NCI-H446 treated with DMSO at 0.1 percent for 48 hours (cell line): ENCODE measurements at places on chromosomes 12 and 14.

GRCh38 chr12:104353012-104353981 is 49.8 kb downstream of the EID3 start:
- no peak for DNase-seq

DNA sequence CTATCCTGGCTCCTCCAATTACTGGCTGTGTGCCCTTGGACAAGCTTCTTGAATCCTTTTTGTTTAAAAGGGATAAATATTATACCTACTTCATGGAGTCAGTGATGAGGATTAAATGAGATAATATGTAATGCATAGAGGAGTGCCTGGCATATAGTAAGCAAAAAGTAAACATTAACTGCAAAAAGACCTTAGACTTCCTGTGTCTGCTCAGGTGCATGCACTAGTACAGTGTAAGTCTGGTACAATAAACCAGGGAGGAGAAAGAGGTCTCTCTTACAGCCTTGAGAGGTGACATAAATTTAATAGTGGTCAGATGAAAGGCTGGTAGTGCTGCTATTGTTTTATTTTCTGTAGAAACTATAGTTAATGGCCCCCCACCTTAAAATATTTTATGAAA is 305.2 kb upstream of the MIS18BP1 start:
- no peak for DNase-seq

DNA sequence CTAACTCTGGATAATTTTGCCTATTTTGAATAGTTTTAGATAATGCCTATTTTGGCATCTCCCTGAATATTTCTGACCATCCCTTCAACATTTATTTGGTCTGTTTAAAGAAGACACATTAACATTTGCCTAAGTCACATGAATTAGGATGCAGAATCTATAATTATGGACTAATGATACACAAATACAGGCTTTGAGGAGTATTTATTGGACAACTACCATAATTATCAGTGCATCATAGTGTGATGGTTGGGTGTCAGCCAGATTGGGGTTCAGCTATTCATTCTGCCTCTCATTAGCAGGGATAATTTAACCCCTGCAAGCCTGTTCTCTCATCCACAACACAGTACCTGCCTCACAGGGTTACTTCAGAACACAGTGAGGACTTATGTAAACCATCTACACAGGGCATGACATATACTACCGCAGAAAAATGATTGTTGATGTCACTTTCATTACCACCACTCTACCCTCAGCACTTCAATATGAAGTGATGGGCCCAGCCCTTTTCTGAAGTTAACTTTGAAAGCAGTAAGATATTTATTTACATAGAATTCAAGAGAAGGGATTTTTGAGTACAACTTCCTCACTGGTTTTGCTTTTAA is 14.4 kb downstream of the PRKCH start:
- DNase-seq, result no peak

GRCh38 chr14:93146119-93146518 is 30.4 kb upstream of the ITPK1 start:
- DNase-seq, result no peak

- no peak for DNase-seq
Observed at GRCh38 chr14:88026890-88027289, 22.0 kb downstream of the GPR65 start.

DNA sequence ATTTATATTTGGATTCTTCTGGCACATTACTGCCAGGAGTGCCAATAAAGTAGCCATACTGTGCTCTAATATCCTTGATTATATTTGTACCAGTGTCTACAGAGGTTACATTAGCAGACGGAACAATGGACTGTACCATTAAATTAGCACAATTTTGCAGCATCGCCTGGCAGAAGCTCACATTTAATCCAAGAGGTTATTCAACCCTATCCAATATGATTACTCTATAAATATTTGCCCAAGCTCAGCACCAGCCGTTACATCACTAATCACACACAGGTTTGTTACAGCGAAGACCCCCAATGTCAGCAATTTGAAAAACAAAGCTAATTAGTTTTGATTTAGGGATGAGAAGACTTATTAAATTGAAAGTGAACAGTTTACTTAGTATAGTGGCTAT is 16.9 kb upstream of the MGST1 start:
- no peak for DNase-seq

DNA sequence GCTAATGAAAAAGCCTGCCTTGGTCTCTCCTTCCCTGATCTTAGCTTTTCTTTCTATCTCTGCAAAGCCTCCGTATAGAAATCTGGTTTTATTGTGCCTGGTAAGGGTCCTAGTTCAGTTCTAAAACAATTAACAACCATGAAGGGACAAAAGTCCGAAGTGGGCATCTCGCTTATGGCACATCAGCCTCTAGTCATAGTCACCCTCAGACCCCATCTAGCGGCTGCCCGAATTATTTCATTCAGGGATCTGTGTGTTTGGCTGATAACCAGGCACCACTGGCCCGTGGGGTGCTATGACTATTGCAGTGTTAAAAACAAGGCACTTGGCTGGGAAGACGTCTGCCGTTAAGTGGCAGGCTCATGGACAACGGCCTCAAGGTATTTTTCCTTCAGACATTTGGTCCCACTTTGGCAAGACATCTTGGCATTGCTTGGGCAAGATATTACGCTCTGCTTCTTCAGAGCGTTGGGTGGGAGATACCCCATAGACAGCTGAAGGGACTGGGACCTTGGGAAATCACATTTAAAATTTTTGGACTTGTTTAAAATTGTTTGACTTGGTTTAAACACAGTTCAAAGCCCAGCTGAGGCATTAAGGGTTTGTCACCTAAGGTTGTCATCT is 87.1 kb downstream of the SINHCAF start:
- DNase-seq, result peak; percentile 35

GRCh38 chr12:30859226-30859625 is 67.3 kb upstream of the TSPAN11 start:
- DNase-seq, result no peak

GRCh38 chr12:53980802-53981496 is 4.0 kb upstream of the HOXC10 start:
- no peak for DNase-seq

DNA sequence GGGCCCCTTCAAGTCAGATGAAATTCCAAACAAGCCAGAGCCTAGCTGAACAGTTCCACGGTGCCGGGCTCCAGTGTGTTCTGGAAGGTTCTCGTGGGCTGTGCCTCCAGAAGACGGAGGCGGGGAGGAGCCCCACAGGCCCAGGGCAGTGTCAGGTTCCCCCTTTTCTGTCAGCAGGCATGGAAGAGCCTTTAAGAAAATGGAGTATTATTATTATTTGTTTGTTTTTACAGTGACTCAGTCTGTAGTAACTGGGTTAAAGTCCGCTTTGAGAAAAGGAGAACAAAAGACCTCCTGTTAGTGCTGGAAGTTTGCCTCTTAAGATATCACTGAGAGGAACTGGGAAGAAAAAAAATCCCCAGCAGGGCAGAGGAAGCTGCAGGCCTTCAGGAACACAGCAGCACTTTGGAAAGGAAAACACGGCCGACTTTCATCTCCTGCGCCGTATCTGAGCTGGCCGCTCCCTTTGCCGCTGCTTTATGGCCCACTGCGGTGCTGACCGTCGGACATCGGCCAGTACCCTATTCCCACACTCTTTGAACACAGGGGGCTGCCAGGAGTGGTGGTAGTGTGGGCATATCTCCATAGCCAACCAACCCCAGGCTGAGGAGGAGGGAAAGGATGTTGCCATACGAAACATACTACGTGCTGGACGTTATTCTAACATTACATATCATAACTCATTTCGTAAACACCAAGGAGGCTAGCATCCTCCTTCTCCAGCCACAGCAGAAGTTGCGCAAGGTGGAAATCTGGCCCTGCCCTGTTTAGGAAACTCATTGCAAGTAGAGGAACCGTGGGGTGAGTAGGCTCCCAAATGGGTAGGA is 194.0 kb downstream of the ZFP36L1 start:
- no peak for DNase-seq

GRCh38 chr14:74605531-74606223 is 6.4 kb downstream of the LTBP2 start:
- DNase-seq, result no peak

DNA sequence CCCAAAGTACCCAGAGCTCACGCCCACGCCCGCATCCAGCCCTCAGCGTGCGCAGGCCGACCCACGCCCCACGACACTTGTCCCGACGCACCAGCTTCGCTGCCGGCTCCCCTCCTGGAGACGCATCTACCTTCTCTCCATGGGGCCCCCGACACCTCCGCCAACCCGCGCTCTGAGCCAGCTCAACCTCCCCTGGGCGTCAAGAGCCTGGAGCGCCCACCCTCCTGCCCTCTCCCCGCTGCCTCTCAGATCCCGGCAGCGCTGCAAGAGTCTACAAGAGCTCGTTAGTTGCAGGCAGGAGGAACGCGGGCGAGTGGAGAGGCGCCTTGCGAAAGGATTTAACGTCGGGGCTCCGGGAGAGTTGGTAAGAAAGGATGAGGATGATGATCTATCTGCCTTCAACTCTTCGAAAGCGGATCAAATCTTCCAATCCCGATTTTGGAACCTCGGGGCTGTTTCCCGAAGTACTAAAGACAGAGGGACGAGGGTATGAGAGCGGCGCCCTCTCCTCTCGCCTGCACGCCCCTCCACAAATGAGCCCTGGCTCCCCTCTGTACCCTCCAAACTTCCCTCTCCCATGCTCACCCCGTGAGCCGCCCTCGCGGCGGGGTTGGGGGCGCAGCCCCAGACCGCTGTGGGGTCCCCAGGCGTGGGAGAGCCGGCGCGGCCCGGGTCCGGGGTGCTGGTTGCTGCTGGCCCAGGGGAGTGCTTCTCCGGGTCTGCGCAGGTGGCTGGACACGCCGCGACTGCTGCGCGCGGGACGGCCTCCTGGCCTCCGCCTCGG is 979 bp downstream of the LTBP2 start:
- no peak for DNase-seq

DNA sequence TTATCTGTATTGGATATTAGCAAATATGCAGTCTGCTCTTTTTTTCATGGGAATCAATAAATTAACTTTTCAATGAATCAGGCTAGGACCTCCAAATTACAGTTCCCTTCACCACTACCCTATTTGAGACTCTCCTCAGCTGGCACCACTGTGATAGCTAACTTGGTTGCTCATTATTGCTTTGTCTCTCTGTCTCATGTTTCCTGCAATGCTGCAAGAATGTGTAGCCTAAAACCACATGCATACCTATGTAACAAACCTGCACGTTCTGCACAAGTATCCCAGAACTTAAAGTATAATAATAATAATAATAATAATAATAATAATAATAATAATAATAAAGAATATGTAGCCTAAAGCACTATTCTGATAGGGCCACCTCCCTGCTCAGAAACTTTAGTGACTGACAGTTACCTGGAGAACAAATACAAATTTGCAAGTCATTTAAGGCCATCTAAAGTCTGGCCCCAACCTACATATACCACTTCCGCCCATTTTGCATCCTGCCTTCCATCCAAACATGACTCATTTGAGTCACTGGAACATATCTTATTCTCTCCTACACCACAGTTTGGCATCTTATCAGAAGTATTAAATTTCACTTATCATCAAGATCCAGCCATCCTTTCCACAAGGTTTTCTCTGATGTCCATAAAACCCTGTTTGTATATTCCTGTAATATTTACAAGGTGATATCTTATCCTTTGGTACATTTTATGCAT is 215.1 kb downstream of the LRRK2 start:
- DNase-seq, result no peak

DNA sequence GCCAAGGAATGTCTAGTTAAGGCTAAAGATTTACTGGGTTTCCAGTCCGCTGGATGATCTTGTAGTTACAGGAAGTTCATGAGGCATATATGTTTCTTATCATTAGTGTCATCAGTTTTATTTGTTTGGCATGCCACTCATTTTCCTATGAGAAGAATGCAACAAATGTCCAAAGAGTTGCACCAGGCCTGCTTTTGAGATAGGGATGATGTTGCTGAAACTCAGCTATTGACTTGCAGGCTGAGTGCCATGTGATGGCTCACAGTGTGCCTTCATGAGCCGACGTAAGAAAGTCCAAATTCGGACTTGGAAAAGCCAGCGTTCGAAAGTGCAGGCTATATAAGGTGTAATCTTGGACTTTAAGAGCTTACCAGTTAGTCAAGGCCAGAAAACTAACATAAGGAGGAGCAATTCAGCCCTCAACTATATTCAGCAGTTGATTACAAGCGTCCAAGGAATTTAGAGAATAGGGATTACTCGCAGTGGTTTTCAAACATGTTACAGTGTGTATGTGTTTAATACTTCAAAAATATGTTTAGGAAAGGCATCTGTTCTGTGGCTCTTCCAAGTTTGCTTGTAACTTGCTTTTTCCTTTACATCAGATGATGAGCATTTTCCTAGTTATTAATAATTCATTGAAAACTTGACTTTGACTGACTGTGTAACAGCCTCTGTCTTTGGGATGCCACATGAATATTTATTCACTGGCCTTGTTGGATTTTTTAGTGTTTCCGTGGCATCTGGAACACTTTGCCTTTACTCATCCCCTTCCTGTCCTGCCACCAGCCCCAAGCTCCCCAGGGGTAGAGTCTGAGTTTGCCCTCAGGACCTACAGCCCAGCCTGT is 101.3 kb downstream of the LGMN start:
- no peak for DNase-seq

DNA sequence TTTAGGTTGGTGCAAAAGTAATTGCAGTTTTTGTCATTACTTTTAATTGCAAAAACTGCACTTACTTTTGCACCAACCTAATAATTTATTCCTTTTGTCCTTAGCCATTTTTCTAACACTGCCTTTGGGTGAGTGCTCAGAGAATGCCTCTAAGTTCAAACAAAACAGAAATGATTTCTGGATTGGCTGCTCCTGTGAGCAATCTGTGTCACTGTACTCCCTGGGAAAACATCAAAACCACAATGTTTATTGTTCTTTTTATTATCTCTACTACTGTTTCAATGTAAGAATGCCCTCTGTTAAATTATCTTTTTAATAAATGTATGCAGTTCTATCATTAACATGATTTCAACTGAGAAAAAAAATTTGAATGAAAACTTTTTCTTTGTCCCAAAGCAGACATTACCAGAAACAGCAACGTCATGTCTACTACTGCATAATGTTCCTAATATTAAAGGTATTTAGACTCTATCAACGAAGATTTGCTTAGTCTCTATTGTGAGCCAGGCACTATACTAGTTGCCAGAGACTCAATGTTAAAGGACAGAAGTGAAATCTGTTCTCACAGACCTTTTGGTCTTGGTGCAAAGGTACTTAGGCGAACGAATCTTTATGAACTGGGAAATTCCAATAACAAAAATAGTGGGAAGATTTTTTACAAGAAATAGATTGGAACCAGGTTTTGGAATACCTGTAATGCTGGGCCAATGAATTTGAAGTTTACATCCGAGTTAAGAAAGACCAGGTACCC is 6.2 kb downstream of the SLC41A2 start:
- no peak for DNase-seq

DNA sequence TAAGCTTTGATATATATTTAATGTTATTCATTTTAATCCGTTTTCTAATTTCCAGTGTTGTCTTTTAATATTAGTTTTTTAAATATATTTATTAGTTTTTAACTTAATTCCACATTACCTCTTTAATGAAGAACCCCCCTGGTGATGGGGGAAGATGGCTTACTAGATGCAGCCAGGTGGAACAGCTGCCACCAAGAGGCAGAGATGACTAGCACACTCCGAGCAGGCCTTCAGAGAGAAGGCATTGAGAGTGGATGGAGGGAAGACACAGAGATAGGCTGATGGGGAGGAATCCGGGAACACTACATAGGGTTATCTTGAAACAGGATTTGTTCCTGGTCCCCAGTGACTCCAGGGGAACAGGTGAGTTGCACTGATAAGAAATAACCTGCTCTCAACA is 771.6 kb downstream of the LRFN5 start:
- DNase-seq, result no peak

- no peak for DNase-seq
Observed at GRCh38 chr14:89908712-89909450, 45.6 kb downstream of the EFCAB11 start.
